ENCODE measurements at places on chromosomes 16 and 17. TPM values are rescaled to one million over a fixed set of nuclear protein-coding genes. Genes with fewer than 3 reads are reported as not detected.

DNA sequence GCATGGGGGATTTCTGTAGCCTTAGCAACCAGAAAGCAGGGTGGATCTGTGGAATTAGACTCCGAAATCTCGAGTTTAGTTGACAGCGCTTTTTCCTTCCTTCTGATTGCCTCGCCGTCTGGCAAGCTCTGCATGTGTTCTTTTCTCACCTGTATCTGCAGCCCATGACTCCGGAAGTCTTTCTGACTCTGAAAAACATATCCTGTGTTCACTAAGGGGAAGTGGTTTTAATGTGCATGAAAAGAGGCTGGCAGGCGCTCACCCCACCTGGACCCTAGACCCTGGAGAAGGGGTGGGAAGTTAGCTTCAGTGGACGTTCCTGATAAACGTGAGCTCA lies 158.5 kb downstream of the RPTOR start:
- H3K4me3 ChIP-seq: no peak overlapping the region
- no peak for DNase-seq
- no peaks in the 10 kb centered on the region for H3K27me3 ChIP-seq
- no peaks in the 10 kb centered on the region for H3K4me1 ChIP-seq
- no peak overlapping the region for H3K27ac ChIP-seq

- DNase-seq: no peak
- no peak overlapping the region for H3K4me3 ChIP-seq
- H3K27me3 ChIP-seq: peaks cover 8% of the 10 kb centered on the region
- H3K4me1 ChIP-seq: peaks cover 9% of the 10 kb centered on the region
- no peak overlapping the region for H3K27ac ChIP-seq
These were observed 3.4 kb upstream of the ZNF423 start for GRCh38 chr16:49859125-49859811.

GRCh38 chr17:47889734-47890529 lies 6.1 kb upstream of the SP2 start:
- H3K27ac ChIP-seq: no peak overlapping the region
- H3K27me3 ChIP-seq: no peaks in the 10 kb centered on the region
- no peaks in the 10 kb centered on the region for H3K36me3 ChIP-seq

DNA sequence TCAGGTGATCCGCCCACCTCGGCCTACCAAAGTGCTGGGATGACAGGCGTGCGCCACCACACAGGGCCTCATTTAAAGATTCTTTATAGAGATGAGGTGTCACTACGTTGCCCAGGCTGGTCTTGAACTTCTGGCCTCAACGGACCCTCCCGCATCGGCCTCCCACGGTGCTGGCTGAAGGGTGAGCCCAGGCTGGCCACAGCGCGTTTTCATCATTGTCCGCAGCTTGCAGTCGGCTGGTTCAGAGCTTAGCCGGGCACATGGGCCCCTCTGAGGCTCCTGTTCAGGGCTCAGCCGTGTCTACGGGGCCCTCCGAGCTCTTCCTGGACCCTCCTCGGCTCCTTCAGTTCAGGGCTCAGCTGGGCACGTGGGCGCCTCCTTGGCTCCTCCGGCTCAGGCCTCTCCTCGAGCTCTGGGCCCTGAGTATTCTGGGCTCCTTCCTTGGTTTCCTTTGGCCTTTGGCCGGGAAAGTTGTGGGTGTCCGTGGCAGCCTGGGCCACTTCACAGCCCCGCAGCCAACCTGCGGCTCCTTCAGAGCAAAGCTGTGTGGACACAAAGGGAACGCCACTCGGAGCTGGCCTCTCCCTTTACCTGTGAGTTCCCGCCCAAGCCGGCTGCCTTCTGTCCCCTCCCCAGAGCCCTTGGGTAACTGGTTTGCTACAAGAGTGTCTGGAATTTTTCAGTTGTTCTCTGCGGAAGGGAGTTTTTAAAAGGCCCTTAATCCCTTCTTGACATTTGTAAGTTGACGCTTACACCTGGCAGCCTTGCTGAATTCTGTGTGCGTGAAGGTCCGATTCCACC lies 1.2 kb upstream of the MSLN start:
- no peaks in the 10 kb centered on the region for H3K36me3 ChIP-seq
- no peaks in the 10 kb centered on the region for H3K4me1 ChIP-seq
- no peak overlapping the region for H3K27ac ChIP-seq
- no peak overlapping the region for H3K4me3 ChIP-seq
- no peak for DNase-seq

GRCh38 chr17:61662741-61663140 lies 71.7 kb upstream of the NACA2 start:
- no peaks in the 10 kb centered on the region for H3K4me1 ChIP-seq
- no peaks in the 10 kb centered on the region for H3K27me3 ChIP-seq
- H3K36me3 ChIP-seq: no peaks in the 10 kb centered on the region
- H3K4me3 ChIP-seq: no peak overlapping the region
- H3K27ac ChIP-seq: no peak overlapping the region

- no peak for DNase-seq
- H3K36me3 ChIP-seq: no peaks in the 10 kb centered on the region
- peaks cover 5% of the 10 kb centered on the region for H3K27me3 ChIP-seq
- H3K4me3 ChIP-seq: no peak overlapping the region
These were observed 8.1 kb downstream of the KCNH6 start for GRCh38 chr17:63531022-63531965.

DNA sequence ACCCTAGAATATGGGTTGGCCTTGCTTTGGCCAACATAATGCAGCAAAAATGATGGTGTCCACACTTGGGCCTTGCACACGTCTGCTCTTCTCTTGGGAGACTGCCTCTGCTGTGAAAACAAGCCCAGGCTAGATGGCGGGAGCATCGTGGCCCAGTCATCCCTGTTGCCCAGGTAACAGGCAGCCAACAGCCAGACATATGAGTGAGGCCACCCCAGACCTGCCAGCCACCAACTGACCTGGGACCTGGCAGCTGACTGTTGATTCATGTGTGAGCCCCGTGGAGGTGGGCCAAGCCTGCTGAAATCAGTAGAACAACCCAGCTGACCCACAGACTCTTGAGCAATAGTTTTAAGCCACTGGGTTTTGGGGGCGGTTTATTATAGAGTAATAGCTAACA lies 39.4 kb upstream of the CDH3 start:
- no peaks in the 10 kb centered on the region for H3K27me3 ChIP-seq
- DNase-seq: no peak
- H3K27ac ChIP-seq: no peak overlapping the region
- H3K36me3 ChIP-seq: no peaks in the 10 kb centered on the region
- no peak overlapping the region for H3K4me3 ChIP-seq

DNA sequence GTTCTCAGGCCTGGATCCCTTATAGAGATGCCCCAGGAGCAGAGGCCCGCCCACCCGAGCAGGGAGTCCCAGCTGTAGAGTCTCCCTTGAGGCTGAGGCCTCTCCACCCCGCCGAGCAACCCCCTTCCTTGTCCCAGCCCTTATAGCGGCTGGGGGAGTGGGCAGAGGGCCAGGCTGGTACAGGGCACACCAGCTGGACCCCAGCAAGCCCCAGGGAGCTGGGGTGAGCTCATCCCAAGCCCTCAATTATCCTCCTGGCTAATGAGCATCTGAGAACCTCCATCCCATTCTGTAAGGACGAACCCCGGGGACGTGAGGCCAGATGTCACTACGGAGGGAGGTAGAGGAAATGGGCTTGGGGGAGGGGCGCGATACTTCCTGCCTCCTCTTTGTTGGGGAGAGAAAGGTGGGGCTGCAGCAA lies 3.2 kb upstream of the SNN start:
- DNase-seq: no peak
- H3K4me1 ChIP-seq: peaks cover 16% of the 10 kb centered on the region
- H3K27me3 ChIP-seq: no peaks in the 10 kb centered on the region

DNA sequence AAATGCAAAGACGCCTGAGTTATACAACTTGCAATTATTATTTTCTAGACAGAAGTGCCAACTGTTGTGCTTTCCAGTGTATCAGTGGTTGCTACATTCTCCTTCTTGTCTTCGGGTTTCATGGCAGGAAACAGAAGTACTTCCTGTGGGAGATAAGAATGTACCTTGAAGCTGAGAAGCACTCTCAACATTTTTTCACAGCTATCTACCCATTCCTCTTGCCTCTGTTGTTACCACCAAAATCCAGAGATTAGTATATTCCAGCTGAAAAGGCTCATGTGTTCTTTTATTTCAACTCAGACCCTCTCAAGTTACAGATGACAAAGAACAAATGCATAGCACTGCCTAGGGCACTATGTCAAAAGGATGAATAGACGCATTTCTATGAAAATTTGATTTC lies 4.8 kb upstream of the ADAT1 start:
- H3K4me1 ChIP-seq: no peaks in the 10 kb centered on the region
- no peaks in the 10 kb centered on the region for H3K27me3 ChIP-seq
- peaks cover 65% of the 10 kb centered on the region for H3K36me3 ChIP-seq
- no peak overlapping the region for H3K27ac ChIP-seq
- H3K4me3 ChIP-seq: no peak overlapping the region

DNA sequence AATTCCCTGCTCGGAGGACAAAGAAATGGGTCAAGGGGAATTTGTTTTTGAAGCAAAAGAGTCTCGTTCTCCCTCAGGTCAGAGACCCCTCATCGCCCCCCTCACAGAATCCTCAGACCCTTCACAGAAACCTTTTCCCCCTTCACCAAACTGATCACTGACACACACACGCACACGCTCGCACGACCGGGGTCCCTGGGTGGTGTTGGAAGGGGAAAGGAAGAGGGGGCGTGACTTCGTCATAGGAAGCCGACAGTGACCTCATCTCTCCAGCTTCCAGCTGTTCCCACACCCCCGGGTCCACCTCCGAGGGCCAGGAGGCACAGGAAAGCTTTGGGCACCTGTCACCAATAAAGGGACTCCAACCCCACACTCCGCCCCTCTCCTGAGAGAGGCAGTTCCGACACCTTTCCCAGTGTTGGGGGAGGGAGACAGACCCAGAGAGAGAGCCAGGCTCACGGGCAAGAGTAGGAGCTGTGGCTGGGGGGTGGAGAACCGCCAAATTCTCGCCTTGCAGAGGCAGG lies 1.2 kb downstream of the ASGR1 start:
- peak; percentile 70 for DNase-seq
- H3K4me3 ChIP-seq: peak overlapping the region; percentile 56
- H3K27me3 ChIP-seq: no peaks in the 10 kb centered on the region
- no peaks in the 10 kb centered on the region for H3K36me3 ChIP-seq
- no peak overlapping the region for H3K27ac ChIP-seq

The MSL1 gene
- polyA plus RNA-seq: 30.2 TPM

The MEFV gene
- not detected for polyA plus RNA-seq

Data from SK-N-SH (cell line).